ENCODE measurements at places on chromosomes 16 and 17.

DNA sequence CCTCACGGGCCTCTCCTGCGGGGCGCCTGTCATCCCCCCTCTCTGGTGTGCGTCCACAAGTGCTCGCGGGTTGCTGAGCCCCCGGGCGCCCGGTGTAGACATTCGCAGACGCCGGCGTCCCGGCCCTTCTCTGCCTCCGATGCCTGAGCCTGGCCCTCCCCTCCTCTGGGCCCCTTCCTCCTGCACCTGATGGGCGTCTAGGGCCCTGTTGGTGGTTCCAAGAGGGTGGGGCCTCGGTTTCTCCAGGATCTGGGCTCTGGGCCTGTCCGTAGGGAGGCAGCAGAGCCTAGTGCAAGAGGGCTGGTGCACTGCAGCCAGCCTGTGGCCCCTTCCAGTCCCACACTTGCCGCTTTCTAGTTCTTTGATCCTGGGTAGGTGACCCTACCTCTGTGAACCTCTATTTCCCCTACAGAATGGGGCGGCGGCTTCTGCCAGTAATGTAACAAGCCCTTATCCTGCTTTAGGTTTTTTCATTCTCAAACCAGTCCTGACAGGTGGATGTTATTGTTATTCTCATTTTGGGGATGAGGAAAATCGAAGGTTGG lies 623 bp downstream of the E4F1 start:
- peak; percentile 68 for DNase-seq

GRCh38 chr16:11500700-11501346 lies 85.9 kb downstream of the LITAF start:
- no peak for DNase-seq

DNA sequence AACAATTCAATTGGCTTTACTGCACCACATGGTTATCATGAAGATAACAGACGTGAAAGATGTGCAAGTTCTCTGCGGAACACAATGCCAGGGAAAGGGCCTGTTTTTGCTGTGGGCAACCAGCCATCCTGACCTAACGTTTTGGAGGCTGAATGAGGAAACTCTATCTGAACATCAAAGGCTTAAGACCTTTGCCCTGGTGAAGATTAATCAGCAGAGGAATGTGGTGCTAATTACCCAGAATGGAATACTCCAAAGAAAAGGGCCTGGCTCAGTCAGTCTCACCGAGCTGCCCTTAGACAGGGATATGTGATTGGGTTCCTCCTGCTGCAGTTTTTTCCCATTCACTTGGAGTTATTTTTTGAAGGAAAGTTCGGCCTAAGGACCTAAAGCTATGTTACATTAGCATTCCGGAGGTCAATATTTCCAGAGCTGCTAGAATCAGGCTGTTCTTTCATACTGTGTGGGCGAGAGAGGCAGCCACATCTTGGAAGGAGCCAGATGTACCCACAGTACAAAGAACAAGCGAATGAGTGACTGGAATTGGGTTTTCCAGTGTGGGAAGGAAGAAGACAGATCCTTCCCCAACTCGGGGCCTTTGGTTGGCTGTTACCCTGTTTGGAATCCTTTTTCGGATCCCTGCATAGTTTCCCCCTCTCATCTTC lies 15.5 kb downstream of the ASIC2 start:
- peak; percentile 65 for DNase-seq

DNA sequence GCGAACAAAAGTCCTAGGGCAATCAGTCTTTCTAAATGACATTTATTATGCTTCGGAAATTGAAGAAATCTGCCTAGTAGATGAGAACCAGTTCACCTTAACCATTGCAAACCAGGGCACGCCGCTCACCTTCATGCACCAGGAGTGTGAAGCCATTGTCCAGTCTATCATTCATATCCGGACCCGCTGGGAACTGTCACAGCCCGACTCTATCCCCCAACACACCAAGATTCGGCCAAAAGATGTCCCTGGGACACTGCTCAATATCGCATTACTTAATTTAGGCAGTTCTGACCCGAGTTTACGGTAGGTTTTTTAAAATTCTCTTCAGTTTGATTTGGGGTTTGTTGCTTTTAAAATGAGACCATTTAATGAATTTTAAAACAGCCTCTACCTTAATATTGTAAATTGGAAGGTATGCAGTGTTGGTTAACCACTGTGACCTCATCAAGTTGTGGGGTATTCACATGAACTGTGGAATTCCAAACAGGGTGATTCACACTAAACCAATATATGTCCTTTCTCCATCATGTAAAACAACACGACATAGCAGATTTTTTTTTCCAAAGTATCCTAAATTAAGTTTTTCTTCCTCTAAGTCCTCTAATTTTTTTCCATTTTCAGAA lies 6.2 kb upstream of the EVI2A start:
- no peak for DNase-seq

- no peak for DNase-seq
These were observed 16.1 kb upstream of the DNAH9 start for GRCh38 chr17:11582217-11582616.

- peak; percentile 73 for DNase-seq
These were observed 3.7 kb downstream of the TMC8 start for GRCh38 chr17:78133971-78134898.

GRCh38 chr16:69672998-69673713 lies 53.2 kb downstream of the NQO1 start:
- no peak for DNase-seq

DNA sequence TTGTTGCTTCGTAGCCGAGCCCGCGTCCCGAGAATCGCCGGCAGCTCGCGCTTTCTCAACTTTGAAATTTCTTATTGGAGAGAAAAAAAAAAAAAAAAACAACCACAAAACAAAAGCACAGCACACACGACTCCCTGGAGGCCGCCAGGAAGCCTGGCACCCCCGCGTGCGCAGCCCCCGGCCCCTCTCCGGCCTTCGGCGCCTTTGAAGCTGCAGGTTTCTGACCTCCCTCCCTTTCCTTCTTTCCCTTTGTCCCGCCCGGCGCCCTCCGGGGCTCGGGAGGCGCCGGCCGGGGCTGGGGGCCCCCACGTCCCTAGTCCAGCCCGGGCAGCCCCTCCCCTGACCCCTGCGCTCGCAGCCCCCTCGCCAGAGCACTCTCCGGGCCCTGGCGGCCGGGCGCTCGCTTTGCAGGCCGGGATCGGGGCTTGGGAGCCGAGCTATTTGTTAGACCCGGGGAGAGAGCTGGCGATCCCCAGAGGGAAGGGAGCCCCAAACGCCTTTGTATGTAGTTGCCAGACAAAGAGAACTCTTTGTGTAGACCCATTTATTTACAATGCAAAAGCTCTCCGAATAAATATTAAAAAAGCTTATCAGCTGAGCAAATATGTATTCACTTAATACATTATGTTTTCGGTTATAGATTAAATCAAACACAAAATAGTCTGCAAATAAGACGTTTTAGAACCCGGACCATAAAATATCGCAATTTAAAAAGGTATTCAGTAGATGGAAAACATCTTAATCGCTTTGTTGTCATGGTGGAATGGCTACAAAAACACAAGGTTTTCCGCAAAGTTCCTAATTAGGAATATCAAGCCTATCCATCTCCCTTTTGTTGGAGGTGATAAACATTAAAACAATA lies 2.3 kb downstream of the BAHCC1 start:
- peak; percentile 59 for DNase-seq

GRCh38 chr17:59361916-59362810 lies 30.7 kb downstream of the YPEL2 start:
- peak; percentile 46 for DNase-seq

GRCh38 chr17:32936894-32937500 lies 9.0 kb downstream of the TMEM98 start:
- DNase-seq, result peak; percentile 91

DNA sequence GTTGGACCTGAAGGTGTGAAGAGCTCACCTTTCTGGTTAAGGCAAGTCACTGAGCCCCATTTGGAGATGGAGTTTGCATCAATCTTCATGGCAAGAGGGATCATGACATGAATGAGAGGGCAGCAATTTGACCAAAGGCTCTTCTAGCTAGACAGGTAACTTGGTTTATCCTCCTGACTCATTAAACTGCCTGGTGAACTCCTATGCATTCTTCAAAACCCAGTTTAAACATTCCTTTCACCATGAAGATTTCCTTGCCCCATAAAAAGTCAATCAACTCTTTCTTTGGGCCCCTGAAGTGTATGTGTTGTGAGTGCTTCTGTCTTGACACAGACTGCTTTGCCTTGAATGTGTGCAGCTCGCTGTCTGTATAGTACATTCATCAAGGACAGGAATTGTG lies 120.0 kb upstream of the FOXF1 start:
- no peak for DNase-seq

DNA sequence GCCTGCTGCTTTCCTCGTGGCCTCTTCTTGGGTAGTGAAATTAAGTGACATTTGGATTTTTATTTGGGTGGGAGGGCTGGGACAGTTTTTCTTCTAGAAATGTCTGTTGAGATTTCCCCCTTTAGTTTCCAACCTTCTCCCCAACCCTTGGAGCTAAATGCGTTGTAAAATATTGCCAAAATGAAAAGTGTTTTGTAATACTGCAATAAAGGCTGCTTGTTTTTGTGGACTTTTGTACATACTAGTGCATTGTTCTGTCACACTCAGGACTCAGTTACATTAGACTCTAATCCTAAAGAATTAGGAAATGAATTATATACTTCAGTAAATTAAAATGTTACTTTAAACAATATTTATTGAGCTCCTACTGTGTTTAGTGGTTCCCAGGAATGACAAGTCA lies 21.7 kb downstream of the HEATR9 start:
- no peak for DNase-seq

DNA sequence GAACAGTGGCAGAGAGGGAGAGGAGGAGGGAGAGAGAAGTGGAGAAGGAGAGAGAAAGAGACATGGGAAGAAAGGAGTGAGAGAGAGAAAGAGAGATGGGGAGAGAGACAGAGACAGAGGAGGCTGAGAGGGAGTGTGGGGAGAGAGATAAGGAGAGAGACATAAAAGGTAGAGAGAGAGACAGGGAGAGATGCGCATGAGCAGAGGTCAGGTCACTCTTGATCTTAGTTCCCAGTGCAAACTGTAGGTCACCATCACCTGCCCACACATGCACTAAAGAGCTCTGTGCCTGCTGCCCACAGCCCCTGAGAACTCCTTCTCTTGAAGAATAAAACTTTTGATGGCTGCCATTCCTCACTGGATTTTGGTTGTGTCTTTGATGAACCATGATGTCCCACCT lies 14.9 kb downstream of the KRT33A start:
- DNase-seq, result no peak

DNA sequence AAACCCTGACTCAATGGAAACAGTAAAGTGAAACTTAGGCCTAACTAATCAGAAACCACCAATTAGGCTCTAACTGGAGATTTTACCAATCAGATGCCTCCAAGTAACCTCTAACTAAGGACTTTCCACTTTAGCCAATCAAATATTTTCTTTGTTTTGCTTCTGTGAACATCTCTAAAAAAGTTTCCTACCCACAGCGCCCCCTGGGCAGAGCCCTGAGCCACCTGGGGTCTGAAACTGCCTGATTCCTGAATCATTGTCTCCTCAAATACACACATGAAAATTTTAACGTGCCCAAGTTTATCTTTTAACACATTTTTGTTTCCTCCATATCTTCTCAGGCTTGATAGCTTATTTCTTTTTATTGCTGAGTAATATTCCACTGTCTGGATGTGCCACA lies 19.0 kb downstream of the ADAD2 start:
- no peak for DNase-seq

DNA sequence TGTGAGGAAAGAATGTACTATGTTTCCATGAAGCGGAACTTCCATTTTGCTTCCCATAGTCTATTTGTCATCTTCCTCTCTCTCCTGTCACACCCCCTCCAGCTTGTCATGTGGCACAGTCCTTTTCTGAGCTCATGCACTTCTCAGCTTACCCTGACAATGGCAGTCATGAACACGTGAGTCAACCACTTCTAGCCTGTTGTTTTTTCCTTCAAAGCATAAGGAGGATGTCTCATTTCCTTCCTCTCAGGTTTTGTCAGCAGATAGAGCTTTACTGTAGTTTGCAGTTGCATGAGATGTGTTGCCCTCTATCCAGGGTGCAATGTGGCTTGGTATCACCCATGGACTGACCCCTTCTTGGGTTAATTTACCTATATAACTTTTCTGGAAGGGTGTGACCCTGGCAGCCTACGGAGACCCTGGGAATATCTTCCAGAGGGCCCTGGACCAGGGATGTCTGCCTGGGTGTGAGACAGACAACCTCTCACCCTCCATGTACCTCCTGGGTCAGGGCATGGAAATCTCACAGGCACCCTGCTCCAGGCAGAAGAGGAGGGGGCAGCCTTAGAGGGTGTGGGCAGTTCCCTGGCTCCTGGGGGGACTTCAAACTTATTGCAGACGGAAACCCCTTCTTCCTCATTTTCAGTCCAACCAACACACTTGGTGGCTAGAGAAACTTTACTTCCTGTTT lies 4.0 kb upstream of the ZNF267 start:
- DNase-seq, result peak; percentile 21

DNA sequence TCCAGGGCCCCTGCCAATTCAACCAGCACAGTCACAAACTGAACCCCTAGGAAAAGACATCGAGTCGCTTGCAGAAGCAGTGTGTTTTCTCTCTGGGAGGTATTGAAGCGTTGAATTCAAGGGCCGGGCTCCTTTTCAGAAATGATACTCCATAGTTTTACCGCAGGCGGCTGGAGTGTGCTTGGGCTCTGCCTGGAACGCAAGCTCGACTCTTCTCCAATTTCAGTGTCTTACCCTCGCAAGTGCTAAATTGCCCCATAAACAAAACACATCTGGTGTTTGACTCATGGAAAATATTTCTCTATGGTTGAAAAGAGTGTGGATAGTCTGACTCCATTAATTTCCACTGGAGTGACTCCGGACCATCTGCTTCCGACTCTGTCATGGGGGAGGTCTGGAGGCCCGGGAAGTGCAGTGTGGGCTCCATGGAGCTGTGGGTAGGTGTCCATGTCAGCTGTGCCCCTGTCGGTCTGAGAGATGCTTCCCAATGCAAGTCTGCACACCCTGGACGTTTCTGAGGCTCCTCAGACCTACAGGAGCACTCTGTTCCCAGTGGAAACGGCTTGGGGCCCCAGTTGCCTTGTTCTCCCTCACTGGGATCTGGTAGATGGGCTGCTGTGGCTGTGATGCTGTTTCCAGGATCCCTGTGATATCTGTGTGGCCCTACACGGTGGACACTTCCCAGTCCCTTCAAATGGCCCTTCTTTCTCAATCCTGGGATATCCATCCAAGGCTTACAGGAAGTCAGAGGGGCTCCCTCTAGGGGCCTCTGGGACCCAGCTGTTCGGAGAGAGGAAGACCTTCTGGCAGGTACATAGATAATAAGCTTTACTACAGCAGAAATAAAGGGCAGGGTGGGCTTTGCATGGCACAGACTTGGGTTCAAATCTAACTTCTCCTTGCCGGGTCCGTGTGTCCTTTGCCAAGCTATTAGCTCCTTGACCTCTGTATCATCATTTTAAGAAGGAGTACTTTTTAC lies 119.8 kb upstream of the CDH13 start:
- peak; percentile 24 for DNase-seq

DNA sequence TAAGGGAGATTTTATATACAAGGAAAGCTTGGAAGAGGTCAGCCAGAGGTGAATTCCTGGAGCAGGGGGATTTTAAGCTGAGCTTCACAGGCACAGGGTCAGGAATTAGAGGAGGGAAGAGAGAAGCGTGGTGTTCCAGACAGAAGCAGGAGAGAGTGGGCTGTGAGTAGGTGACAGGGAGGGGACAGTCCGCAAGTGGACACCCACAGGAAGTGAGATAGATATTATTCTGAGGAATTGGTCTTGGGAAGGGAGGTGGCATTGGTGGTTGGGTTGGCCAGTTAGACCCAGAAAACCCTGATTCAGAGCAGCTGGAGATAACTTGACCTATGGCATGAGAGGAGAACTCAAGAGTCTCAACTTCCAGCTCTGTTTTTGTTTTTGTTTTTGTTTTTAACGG lies 14.7 kb downstream of the PHB1 start:
- DNase-seq, result no peak

GRCh38 chr17:6641247-6641863 lies 495 bp downstream of the TXNDC17 start:
- peak; percentile 81 for DNase-seq

- DNase-seq, result peak; percentile 79
These were observed 76.6 kb downstream of the IRF8 start for GRCh38 chr16:85975451-85975981.

- DNase-seq, result peak; percentile 65
These were observed 2.5 kb downstream of the P2RX1 start for GRCh38 chr17:3913531-3914311.
